ENCODE measurements at places on chromosomes 6 and 20.

DNA sequence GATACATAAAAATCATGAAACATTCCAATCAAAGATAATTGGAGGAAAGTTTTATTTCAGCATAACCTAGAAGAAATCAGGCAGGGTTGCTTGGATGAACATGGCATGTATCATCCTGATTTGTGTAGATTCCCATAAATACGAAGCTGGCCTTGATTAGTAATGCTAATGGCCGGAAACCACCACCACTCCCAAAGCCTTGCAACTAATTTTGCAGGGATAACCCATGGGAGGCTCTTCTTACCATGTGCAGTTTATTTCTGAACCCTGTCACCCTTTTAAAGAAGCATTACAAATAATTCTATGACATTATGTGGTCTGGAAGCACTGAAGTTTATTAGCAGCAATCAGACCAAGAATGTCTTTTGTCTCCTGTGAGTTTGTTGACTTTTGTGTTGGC, 80.8 kb downstream of the AIG1 start:
- DNase-seq: no peak

DNA sequence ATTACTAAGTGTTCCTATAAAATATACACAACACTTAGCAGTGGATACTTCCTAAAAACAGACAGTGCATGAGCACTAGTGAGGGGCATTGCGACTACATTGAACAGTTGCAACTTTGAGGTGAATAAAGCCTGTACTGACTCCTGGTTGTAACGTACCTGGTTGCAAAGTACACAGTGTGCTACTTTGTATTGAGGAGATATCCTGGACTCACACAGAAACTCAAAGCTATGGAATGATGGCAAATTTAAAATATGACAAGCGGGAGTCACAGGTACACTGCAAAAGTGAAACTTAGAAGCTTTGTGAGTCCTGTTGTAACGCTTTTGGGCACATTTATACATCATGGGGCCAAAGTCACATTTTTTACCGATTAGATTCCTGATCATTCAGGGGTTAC, 55.6 kb upstream of the HLA-A start:
- no peak for DNase-seq

DNA sequence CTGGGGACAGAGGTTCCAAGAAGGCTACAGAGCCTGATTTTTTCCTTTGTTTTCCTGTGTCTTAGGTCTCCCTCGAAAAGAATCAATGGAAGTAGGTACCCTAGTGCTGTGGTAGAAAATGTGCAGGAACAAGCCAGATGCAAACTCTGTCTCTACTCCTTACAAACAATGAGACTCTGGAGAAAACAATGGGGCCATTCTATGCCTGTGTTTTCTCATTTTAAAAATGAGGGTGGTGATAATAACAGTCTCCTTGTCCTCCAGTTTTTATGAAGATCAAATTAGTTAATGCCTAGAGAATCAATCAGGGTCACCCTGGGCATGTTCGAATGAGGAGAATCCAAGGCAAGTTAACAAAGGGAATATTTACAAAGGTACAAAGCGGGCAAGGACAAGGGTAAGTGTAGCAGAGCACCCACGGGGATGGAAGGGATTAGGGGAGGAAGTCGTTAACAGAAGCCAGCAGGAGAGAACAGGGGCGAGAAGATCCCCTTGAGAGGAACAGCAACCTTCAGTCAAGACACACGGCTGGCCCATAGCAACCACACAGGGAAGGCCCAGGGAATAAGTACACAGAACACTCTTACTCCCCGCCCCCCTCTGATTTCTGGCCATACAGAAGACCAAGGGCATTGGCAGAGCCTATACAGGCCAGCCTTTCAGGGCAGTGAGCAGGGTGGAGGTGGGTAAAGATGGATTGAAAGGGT, 342.8 kb downstream of the PTPRT start:
- DNase-seq: no peak

DNA sequence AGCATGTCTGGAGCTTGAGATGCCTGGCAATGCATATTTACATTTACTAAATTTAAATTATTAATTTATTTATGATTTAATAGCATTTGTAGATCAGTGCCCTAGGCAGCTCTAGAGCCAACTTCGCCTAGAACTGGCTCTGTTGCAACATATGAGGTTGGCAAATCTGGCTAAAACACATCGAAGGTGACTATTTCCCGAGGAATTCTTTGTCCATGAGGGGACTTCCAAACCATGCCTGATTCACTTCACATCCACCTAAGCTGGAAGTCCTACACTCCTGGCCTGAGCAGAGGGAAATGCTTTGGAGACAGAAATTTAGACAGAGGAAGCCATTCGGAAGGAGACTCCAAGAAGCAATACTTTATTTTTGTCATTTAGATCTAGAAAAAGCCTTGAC, 211.0 kb upstream of the ARG1 start:
- DNase-seq: no peak

- no peak for DNase-seq
These were observed 21.5 kb upstream of the SERINC3 start for GRCh38 chr20:44543358-44543757.

DNA sequence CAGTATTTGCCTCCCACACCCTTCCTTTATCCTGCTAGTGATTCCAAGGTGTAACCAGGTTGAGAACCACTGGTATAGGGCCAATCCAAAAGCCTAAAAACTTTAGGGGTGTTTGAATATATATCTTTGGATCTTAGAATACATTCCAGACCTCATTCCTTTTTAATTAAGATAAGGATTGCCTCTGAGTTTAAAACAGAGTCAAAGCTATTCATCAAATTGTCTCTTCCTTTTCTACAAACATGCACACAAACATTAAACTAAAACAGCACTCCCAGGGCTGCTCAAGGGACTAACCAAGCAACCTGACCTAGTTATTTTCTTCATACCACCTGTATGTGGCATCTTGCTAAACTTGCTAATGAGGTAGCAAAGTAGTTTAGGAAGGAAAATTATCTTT, 22.1 kb upstream of the COL9A1 start:
- no peak for DNase-seq

- no peak for DNase-seq
These were observed 438.2 kb downstream of the CD83 start for GRCh38 chr6:14555804-14556203.

DNA sequence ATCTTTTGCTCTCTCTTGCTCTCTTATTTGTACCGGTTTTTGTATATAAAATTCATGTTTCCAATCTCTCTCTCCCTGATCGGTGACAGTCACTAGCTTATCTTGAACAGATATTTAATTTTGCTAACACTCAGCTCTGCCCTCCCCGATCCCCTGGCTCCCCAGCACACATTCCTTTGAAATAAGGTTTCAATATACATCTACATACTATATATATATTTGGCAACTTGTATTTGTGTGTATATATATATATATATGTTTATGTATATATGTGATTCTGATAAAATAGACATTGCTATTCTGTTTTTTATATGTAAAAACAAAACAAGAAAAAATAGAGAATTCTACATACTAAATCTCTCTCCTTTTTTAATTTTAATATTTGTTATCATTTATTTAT, 15.9 kb downstream of the VEGFA start:
- no peak for DNase-seq
